ENCODE measurements at places on chromosomes 5 and 9.

GRCh38 chr5:78355561-78355960, 4.9 kb upstream of the SCAMP1 start:
- DNase-seq = no peak

DNA sequence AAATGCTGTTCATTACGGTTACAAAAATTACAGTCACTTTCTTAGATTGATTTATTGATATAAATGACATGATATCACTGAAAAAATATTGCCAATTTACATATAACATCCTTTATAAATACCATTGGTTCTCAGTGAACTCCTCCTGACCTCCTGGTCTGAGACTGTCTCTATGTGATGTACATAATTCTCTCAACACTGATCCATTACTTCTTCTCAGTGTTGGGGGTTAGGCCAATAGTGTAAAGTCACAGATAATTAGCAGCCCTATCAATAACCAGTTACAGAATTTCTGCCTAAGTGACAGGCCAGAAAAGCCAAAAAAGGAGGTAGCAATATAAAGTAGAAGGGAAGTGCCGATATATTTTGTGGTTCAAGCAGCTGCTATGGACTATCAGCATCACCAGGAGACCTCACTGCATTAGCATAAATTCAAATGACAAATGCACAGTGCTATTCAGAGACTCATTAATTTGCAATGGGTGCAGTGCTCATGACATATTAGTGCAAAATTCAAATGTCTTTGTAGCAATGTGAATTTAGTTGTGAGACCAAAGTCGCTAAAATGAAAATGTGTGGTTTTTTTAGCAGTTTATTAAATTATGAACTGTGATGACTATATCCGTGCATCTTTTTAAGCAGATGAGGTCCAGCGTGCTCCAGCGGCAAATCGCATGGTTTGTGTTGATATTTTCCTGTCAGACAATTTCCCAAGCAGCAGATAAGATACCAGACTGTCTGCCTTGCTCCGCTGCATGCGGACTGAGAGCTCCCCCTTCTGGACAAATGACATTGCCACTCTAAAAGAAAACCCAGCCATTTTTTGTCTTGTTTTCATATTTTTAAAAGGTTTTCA, 144.6 kb downstream of the CETN3 start:
- DNase-seq = peak; percentile 49

DNA sequence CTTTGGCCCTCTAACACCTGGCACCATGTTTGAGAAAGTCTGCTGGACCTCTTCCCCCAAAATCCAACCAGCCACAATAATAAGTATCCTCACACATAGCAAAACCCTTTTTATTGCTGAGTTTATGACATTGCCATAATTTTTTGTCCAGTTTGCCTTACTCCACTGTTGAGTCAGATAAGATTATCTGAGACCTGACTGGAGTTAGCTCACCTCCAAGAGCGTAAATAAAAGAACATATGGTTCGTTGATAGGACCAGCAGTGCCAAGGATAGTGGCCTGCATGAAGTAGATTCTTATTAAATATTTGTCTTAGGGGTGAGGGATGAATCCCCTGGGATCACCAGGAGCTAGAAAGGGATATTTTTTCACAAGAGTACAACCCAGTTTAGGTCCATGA, 510.6 kb upstream of the MPDZ start:
- DNase-seq = no peak

GRCh38 chr5:176941951-176942350, 42.8 kb upstream of the HK3 start:
- DNase-seq = no peak

DNA sequence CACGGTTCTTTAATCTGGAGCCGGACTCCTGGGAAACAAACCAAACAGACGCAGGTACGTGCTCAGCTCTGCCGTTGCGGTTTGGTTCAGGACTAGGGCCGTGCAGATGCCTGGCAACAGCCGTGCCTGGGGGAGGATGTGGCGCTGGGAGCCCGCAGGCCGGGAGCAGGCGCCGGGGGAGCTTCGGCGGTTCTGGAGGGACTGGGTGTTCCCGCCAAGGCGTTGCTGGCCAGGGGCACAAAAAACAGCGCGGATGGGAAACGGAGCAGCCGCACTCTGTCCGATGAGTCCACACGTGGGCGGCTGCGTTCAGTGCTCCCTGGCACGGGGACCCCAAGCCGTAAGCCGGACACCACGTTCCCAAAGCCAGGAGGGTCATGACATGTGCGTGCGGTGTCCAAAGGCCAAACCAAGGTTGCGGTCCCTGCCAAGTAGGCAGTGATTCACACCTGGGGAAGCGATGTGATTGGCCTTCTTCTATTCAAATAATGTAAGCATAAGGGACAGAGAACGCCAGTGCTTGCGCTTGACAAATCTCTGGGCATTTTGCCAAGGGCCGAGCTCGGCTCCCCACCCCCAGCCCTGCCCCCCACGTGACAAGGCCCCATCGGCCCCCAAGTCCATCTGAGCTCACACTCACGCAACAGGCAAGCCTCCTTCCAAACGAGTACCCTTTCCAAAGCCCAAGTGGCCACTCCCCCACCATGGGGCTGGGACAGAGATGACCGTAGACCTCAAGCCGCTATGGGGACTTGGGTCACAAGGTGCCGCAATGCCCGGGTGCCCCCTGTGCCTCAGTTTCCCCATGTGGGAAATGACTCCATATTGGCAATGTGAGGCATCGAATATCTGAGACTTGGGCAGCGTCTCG, 49.7 kb upstream of the NKD2 start:
- DNase-seq = no peak

DNA sequence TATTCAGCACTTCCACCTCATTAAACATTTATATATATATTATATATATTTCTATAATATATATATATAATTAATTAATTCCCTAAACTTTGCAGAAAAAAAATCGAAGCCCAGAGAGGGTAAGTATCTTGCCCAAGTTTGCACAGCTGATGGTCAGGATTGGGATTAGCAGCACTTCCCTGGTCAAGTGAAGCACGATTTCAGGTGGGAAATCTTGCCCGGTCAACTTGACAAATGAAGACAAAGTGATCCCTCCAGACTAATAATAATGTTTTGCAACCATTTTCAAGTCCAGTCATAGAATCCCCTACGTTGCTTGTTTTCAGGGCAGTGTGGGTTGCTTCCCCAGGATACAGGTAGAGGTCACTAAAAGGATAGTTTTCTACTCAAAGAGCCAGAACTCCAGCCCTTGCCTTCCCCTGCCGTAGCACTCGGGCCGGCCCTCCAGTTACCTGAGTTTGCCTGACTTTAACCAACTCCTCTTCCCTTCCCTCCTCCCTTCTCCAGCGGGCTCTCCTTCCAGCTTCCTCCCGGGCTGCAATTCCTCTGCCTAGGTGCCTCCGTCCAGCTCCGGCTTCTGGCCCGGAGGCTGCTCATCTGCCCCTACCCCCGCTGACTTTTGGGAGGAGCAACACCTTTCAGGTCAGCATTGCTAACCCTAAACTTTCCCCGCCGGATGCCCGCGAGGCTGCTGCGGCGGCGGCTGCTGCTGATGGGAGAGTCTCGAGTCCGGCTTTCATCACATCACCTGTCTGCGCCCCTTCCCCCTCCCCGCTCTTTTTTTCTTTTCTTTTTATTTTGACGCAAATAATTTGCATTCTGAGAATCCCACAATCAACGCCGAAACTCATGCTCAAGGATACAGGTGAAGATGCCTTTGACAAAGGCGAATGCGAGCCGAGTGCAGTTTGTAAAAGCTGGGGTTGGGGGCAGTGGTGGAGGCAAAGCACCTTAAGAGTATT, 930 bp downstream of the PRLR start:
- DNase-seq = no peak

DNA sequence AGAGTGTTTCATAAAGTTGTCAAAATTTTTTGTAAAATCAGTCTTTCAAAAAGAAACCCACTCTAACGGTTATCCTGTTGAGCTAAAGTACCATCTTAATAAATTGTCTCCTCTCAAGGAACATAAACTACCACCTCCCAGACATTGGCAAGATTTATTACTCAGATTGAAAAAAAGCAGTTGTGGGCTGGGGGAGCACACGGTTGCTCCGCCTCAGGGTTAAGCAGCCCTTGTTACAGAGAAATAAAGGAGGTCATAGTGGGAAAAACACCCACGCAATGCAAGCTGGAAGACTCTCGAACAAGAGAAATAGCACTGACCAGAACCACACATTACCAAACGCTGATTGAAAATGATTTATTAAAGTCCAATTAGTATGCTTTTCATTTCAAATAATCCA, 165.3 kb downstream of the LPAR1 start:
- DNase-seq = no peak

DNA sequence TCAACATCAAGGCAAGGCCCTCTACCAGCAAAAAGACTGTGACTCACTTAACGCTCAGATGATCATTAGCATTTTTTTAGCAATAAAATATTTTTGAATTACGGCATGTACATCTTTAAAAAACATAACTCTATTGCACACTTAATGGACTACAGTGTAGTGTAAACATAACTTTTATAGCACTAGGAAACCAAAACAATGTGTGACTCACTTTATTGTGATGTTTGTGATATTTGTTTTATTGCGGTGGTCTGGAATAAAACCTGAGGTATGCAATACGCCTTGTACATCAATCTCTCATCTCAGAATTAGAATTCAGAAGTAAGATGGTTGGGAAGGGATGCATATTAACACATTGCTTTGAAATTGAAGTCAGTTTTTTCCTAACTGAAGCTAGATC, 106.9 kb upstream of the PTCH1 start:
- no peak for DNase-seq

- DNase-seq = no peak
These were observed 2.9 kb downstream of the RPS23 start for GRCh38 chr5:82275216-82275664.

DNA sequence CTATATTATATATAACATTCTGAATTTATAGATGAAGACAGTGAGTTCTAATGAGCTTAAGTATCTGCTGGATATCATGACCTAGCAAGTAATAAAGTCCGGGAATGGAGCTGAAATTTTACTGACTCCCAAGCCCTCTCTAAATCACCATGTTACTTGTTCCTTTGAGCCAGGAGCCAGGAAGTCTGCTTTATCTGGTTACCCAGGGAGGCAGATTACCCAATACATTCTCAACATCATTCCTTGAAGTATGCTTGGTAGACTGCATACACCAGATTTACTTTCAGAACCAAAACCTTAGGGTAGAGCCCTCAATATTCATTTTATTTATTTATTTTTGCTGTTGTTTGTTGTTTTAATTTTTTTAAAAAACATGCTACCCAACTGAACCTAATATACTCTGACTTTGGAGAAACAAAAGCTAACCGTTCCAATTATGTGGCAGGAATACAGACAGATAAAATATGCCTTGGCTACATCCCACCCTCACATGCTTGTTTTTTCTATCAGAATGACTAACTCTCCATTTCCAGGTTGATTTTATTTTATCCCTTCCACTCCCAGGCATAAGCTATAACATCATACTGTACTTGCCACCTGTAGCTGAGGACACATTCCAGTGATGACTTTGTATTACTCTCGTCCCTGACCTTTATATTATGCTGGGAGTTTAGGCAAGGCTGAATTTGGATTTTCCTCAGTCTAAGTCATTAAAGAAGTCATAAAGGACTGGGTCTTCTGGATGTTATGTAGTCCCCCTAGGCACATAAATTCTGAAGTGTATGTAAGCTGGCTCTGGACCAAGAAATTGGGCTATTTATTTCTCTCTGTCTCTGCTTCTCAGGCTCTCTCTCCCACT, 82.0 kb downstream of the YIPF5 start:
- no peak for DNase-seq

DNA sequence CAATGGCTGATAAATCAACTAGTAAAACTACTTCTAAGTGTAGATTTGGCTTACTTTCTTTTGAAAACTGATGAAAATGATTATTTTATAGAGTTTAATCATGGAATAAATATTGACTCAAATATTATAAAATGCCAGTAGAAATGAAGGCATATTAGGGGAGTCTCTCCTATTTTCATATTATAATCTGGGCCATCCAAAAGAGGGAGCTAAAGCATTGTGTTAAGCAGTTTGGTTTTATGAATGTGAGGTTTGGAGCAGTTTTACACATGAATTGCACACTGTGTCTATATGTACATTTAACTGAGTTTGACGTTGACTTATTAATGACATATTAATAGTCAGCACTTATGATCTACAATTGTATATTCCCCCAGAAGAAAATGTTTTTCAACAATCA, 17.4 kb downstream of the CDH9 start:
- DNase-seq = no peak

- no peak for DNase-seq
These were observed 2.0 kb upstream of the PHPT1 start for GRCh38 chr9:136847088-136847825.

DNA sequence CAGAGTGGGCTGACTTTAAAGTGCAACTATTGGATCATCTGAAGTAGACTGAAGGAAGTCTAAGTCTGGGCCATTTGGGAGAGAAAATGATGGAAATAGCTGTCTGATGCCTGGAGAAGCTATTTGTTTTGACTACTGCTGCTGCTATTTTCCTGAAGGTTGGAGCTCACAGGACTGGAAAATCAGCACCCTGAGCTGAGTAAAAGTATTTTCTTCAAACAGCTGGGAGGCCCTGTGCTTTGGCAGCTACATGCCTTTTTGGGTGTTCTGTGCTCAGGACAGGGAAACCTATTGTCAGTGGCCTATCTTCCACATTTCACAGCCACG, 302.6 kb downstream of the ENC1 start:
- DNase-seq = no peak

GRCh38 chr9:99114049-99114440, 9.1 kb downstream of the TGFBR1 start:
- DNase-seq = no peak

- no peak for DNase-seq
These were observed 1.4 kb downstream of the PITX1 start for GRCh38 chr5:135032695-135032998.

GRCh38 chr5:56055287-56055686, 60.5 kb upstream of the IL6ST start:
- no peak for DNase-seq

- DNase-seq = no peak
These were observed 2.0 kb downstream of the EIF4EBP3 start for GRCh38 chr5:140549237-140550144.

GRCh38 chr5:180717989-180718388, 21.9 kb downstream of the OR2Y1 start:
- DNase-seq = no peak

DNA sequence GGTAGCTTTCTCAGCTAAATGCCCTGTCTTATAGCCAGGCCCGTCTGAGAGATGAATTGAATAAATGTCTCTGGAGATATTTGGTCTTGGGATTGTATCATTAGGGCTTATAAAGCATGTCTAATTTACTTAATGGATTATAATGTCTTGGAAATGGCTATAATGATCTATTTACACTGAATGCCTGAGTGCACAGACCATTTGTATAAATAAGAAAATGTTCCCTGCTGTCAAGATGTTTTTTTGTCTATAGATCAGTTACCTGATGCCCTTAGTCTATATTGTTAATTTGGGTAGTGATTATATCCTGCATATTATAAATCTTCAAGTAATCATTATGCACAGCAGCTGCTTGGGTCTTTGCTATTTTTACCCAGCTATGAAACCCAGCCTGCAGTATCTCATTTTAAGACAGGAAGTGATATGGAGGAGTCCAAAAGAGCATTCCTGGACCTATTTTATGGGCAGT, 112.9 kb upstream of the ACTBL2 start:
- no peak for DNase-seq

GRCh38 chr5:154528005-154528594, 50.1 kb upstream of the HAND1 start:
- DNase-seq = no peak

GRCh38 chr5:68454766-68455165, 239.2 kb downstream of the PIK3R1 start:
- no peak for DNase-seq
